ENCODE measurements at places on chromosomes 2 and 18. TPM values are rescaled to one million over a fixed set of nuclear protein-coding genes. Genes with fewer than 3 reads are reported as not detected.

DYNAP gene
- total RNA-seq: not detected

PDE1A gene
- total RNA-seq: 0.11 TPM

RUFY4 gene
- not detected for total RNA-seq

ATAD2B gene
- 23.2 TPM for total RNA-seq

RGPD8 gene
- total RNA-seq: 10.5 TPM

ZNF638 gene
- total RNA-seq: 109 TPM

CCDC74B gene
- total RNA-seq: 4.0 TPM

KLHL41 gene
- total RNA-seq: 0.58 TPM

DSG2 gene
- 28.0 TPM for total RNA-seq

MAL gene
- total RNA-seq: 5.7 TPM

C1QL2 gene
- 0.22 TPM for total RNA-seq

VSNL1 gene
- total RNA-seq: 10.1 TPM

GDF7 gene
- 0.80 TPM for total RNA-seq

TUBB8B gene
- not detected for total RNA-seq

GKN2 gene
- total RNA-seq: not detected

SOWAHC gene
- total RNA-seq: 80.6 TPM

TNFRSF11A gene
- total RNA-seq: 1.5 TPM

GKN1 gene
- total RNA-seq: not detected

SCYGR1 gene
- total RNA-seq: not detected

TMEFF2 gene
- total RNA-seq: 0.16 TPM

RSAD2 gene
- 0.45 TPM for total RNA-seq

Measured in lower leg skin (tissue), 4 donors.